ENCODE measurements at places on chromosomes 2 and 18. TPM values are rescaled to one million over a fixed set of nuclear protein-coding genes. Genes with fewer than 3 reads are reported as not detected.

DNA sequence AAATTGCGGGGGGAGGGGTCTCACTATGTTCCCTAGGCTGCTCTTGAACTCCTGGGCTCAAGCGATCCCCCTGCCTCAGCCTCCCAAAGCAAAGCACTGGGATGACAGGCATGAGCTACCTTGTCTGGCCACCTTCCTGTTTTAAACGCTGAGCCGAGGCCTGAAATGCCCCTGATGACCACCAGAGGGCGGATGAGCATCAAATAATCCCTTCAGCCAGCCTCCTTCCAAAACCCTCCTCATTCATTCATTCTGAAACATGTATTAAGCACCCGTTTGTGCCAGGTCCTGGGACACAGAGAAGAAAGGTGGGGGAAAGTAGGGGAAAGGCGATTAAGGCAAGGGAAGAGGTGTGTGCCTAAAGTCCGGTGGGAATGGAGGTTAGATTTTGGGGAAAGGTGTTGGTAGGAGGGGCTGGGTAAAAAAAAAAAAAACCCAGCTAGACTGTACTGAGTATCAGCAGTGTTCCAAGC, 30.7 kb upstream of the PTMA start:
- no peak overlapping the region for H3K27ac ChIP-seq
- no peak overlapping the region for H3K4me3 ChIP-seq
- DNase-seq, result peak; percentile 83
- H3K36me3 ChIP-seq, result peaks cover 51% of the 10 kb centered on the region
- no peaks in the 10 kb centered on the region for H3K27me3 ChIP-seq

GRCh38 chr2:5685225-5685624, 7.0 kb upstream of the SOX11 start:
- DNase-seq, result no peak
- no peaks in the 10 kb centered on the region for H3K36me3 ChIP-seq
- no peak overlapping the region for H3K27ac ChIP-seq
- H3K4me1 ChIP-seq, result no peaks in the 10 kb centered on the region
- H3K27me3 ChIP-seq, result no peaks in the 10 kb centered on the region

DNA sequence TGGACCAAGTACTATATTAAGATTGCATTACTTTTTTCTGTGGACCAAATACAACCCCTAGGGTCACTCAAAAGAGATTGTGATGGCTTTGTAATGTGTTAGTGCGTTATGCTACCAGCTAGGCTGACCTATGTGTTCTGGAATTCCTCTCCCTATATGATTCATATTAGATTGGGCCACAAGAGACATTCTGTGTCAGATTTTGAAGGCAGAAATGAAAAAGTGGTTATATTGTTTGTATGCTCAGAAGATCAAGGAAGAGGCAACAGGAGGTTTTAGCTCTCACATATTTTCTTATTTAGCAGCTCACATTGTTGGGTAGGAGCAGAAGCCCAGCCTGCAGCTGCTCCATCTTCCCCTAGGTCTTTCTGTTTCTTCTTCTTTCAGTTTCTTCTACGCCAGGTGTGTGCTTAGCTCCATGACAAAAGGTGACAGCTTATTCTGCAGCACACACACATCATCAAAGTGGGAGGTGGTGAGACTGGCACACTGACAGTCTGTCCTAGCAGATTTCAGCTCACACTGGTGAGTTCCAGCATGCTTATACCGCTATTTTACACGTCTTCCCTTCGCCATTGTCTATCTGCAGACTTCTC, 156.8 kb upstream of the UBE2E3 start:
- H3K36me3 ChIP-seq, result no peaks in the 10 kb centered on the region
- no peak overlapping the region for H3K27ac ChIP-seq
- peaks cover under 1% of the 10 kb centered on the region for H3K4me1 ChIP-seq

- H3K27ac ChIP-seq, result no peak overlapping the region
- H3K27me3 ChIP-seq, result peaks cover 43% of the 10 kb centered on the region
- H3K4me3 ChIP-seq, result no peak overlapping the region
- no peaks in the 10 kb centered on the region for H3K36me3 ChIP-seq
Measured at GRCh38 chr2:30382995-30383394, 64.1 kb upstream of the LCLAT1 start.

DNA sequence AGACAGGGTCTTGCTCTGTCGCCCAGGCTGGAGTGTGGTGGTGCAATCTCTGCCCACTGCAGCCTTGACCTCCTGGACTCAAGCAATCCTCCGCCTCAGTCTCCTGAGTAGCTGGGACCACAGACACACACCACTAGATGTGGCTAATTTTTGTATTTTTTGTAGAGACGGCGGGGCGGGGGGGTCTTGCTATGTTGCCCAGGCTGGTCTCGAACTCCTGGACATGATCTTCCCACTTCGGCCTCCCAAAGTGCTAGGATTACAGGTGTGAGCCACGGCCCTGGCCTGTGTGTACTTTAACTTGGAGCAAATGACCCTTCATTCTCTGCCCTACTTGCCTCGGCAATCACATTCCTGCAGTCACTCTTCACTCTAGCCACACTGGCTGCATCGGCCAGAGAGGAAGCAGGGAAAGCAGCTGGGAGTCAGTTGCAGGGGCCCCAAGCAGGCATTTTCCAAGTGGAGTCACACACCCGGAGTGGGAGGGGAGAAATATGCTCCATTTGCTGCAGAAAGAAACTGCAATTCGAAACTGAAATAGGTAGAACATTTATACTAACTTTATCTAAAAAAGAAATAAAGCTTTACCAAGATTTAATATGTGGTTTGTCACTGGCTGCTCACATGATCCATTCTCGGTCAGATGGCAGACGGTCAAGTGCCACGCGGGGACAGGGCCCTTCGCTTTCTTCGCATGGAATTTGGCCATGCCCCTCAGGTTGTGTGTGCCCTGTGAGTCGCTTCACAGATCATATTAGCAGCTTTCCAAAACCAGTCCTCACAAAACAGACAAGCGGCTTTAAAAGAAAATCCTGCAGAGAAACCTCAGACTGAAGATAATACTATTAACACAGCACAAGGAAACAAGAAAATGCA, 37.1 kb downstream of the FAM161A start:
- H3K27me3 ChIP-seq, result no peaks in the 10 kb centered on the region
- H3K27ac ChIP-seq, result no peak overlapping the region
- no peak for DNase-seq
- no peaks in the 10 kb centered on the region for H3K36me3 ChIP-seq
- no peaks in the 10 kb centered on the region for H3K4me1 ChIP-seq
- no peak overlapping the region for H3K4me3 ChIP-seq

- H3K27ac ChIP-seq, result peak overlapping the region; percentile 95
- peak; percentile 49 for DNase-seq
- H3K36me3 ChIP-seq, result peaks cover 78% of the 10 kb centered on the region
- no peaks in the 10 kb centered on the region for H3K27me3 ChIP-seq
- H3K4me3 ChIP-seq, result peak overlapping the region; percentile 88
Measured at GRCh38 chr2:112646102-112646719, 472 bp downstream of the SLC20A1 start.

DNA sequence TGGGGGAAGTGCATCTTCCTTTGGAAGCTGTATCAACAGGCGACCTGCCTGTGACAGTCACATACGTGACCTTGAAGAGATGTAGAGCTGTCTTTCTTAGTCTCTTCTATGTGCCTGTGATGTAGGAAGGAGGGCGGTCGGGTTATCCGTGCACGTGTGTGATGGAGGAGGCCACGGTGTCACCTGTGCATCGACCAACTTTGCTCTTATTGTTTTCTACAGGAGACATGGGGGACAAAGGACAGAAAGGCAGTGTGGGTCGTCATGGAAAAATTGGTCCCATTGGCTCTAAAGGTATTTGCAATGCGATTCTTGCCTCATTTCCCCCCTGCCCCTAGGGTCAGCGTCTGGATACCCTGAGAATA, 20.7 kb upstream of the ALLC start:
- H3K4me1 ChIP-seq, result no peaks in the 10 kb centered on the region
- no peak overlapping the region for H3K4me3 ChIP-seq
- no peak overlapping the region for H3K27ac ChIP-seq
- peaks cover 77% of the 10 kb centered on the region for H3K27me3 ChIP-seq
- no peak for DNase-seq

DNA sequence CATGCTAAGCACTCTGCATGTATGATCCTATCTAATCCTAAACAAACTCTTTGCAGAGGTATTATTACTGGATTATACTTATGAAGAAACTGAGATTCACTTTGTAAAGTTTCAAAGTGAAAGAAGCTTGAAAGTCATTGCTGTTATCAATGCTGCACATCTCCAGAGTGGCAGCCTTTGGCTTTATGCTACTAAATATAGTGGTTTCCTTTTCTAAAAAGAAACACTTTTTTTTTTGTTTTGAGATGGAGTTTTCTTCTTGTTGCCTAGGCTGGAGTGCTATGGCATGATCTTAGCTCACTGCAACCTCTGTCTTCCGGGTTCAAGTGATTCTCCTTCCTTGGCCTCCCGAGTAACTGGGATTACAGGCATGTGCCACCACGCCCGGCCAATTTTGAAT, 114.9 kb upstream of the RAB27B start:
- H3K4me3 ChIP-seq, result no peak overlapping the region
- H3K27ac ChIP-seq, result no peak overlapping the region
- H3K27me3 ChIP-seq, result no peaks in the 10 kb centered on the region

- no peak for DNase-seq
- H3K4me3 ChIP-seq, result no peak overlapping the region
Measured at GRCh38 chr2:155842103-155842502, 490.4 kb downstream of the NR4A2 start.

GRCh38 chr2:235494716-235495372, 1.0 kb downstream of the AGAP1 start:
- DNase-seq, result peak; percentile 51
- peaks cover 23% of the 10 kb centered on the region for H3K4me1 ChIP-seq
- peak overlapping the region; percentile 62 for H3K27ac ChIP-seq
- peaks cover 43% of the 10 kb centered on the region for H3K36me3 ChIP-seq

DNA sequence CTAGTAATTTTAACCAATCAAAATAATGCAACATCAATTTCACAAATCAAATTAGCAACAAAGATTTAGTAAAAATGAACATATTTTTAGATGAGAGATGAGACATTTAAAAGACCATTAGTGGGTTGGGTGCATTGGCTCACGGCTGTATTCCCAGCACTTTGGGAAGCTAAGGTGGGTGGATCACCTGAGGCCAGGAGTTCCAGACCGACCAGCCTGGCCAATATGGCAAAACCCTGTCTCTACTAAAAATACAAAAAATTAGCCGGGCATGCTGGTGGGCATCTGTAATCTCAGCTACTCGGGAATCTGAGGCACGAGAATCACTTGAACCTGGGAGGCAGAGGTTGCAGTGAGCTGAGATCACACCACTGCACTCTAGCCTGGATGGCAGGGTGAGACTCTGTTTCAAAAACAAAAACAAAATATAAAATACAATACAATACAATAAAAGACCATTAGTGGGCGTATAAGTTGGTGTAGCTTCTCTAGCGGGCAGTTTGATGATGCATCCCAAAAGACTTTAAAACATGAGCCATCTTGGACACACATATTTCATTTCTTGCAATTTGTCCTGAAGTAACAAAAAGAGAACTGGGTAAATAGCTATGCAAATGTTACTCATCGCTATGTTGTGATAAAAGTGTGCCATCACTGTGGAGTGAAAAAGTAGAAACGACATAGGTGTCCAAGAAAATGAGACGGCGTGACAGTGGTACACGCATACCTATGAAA, 101.8 kb downstream of the COL6A3 start:
- no peak overlapping the region for H3K27ac ChIP-seq
- peaks cover 9% of the 10 kb centered on the region for H3K4me1 ChIP-seq
- H3K36me3 ChIP-seq, result no peaks in the 10 kb centered on the region
- no peak overlapping the region for H3K4me3 ChIP-seq

- H3K27ac ChIP-seq, result no peak overlapping the region
- H3K36me3 ChIP-seq, result peaks cover 12% of the 10 kb centered on the region
- no peaks in the 10 kb centered on the region for H3K27me3 ChIP-seq
- H3K4me1 ChIP-seq, result no peaks in the 10 kb centered on the region
Measured at GRCh38 chr2:39266139-39266805, 22.5 kb upstream of the CDKL4 start.

GRCh38 chr2:237669628-237670392, 42.4 kb downstream of the LRRFIP1 start:
- peaks cover 55% of the 10 kb centered on the region for H3K27me3 ChIP-seq
- H3K36me3 ChIP-seq, result peaks cover 10% of the 10 kb centered on the region
- H3K4me3 ChIP-seq, result no peak overlapping the region
- H3K27ac ChIP-seq, result no peak overlapping the region
- DNase-seq, result no peak

DNA sequence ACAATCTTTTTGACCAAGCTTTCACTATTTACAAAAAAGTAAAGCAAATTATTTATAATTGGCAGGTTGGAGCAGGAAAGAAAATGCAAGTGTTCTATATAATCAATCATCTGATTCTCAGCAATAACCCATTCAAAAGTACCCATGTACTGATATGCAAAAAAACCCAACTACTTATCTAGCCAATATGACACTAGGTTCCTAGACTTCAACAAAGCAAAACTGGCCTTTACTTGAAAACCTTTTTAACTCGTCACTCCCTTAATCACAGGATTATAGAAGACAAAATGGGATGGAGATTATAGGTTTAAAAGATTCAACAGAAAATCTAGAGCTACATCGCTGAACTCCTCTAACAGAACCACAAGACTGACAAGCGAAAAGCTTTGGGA, 3.6 kb downstream of the TLK1 start:
- H3K27ac ChIP-seq, result no peak overlapping the region
- no peak overlapping the region for H3K4me3 ChIP-seq
- DNase-seq, result no peak
- no peaks in the 10 kb centered on the region for H3K27me3 ChIP-seq
- H3K36me3 ChIP-seq, result peaks cover 37% of the 10 kb centered on the region

DNA sequence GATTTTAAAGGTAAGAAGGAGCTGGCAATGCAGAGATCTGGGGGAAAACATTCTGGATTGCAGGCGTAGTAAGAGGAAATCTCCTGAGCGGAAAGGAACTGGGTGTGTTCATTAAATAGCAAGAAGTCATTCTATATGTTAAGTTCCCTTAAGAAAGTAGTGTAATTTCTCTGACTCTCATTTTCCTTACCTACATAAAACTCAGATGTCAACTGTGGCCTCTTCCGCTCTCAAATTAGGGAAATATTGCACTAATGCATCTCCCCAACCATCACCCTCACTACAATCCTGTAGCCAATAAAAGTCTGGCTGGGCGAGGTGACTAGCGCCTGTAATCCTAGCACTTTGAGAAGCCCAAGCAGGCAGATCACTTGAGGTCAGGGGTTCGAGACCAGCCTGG, 89.0 kb upstream of the CDC42EP3 start:
- H3K36me3 ChIP-seq, result no peaks in the 10 kb centered on the region
- H3K27me3 ChIP-seq, result no peaks in the 10 kb centered on the region
- no peak overlapping the region for H3K4me3 ChIP-seq
- DNase-seq, result no peak
- no peak overlapping the region for H3K27ac ChIP-seq

The KIF5C gene
- total RNA-seq, result 2.9 TPM

The NEB gene
- 50.0 TPM for total RNA-seq

The CD226 gene
- 0.85 TPM for total RNA-seq

The FAM228A gene
- total RNA-seq, result not detected

The YES1 gene
- 61.2 TPM for total RNA-seq

The IL1RN gene
- total RNA-seq, result 19.4 TPM

The CLIP4 gene
- 184 TPM for total RNA-seq

Data from Calu3 (cell line).